Lower leg skin (tissue), 4 donors: ENCODE measurements at places on chromosomes 3 and 15. TPM values are rescaled to one million over a fixed set of nuclear protein-coding genes. Genes with fewer than 3 reads are reported as not detected.

DNA sequence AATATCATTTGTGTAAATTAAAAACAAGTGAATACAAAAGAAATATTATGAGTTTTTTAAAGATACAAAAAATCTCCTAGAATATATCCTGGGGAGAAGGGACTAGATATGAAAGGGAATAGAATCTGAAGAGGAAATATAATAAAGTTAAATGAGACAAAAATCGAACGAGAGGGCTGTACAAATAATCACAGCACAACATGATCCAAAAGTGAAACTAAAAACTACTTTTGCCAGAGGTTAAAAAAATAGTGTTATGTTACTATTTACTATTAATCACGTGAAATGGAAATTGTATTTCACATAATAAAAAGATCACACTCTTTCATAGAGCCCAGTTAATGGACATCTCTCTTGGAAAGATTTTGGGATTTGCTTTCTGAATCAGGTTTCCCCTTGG, 28.6 kb downstream of the CGGBP1 start:
- DNase-seq: no peak

GRCh38 chr3:183895774-183896173, 11.1 kb upstream of the PARL start:
- DNase-seq: no peak

LTK gene
- 0.54 TPM for total RNA-seq

DNA sequence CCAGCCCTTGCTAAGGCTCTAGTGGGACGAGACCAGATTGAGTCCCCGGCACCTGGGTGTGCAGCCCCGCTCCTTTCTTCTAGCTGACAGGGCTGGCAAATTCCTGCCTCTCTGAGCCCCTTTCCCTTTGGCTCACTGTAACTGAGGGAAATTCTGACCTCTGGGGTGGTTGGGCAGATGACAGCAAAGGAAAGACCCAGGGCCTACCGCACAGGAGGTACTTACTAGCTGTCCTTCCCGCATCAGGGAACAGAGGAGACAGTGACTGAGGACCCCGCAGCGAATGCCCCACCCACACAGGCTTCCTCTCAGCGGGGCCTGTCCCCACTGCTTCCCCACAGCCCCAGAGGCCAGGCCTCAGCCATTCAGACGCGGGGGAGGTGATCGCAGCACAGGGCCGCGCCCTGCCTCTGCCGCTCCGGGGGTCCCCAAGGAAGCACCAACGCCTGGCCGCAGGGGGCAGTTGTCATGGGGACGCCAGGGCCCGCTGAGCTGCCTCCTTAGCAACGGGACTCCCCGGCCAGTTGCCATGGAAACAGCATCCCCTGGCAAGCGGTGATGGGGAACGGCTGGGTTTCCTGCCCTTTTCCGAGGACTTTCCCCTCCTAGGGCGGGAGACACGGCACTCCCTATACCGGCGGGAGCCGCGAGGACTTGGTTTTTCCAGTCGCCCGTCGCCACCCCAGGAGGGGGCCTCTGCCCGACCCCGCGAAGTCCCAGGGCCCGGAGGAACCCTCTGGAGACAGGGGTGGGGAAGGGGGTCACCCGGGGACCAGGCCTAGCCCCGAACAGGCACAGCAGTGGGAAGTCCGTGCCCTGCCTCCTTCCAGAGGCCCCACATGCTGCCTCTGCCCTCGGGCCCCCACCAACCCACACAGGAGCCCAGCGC, 50.1 kb downstream of the HCN4 start:
- DNase-seq: no peak

RPP25 gene
- total RNA-seq: 8.2 TPM

CYP11A1 gene
- total RNA-seq: not detected

- DNase-seq: no peak
Measured at GRCh38 chr15:82805994-82806406, at the start of gene FSD2. Gene FSD2, minus strand, starts transcription at chr15:82806069. Its CDS starts 18,679 bp downstream, at chr15:82787390.

LIPH gene
- 22.8 TPM for total RNA-seq

GOLGA6L10 gene
- 1.2 TPM for total RNA-seq

DNA sequence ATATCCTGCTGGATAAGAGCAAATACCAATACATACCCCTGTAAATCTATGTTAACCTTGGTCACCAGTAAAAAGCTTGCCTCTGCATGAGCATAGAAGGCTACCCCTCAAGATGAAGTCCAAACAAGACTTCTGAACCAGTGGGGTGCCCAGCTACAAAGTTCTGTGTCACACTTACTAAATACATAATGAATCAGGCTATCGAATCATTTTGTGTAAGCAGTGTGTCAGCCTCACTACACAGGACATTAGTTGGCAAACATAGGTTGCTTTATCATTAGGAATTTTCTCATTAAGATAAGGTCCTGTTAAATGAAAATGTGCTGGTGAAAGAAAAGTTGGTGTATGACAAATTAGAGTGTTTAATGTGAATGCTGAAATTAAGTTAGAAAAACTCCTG, 452.0 kb downstream of the MFSD1 start:
- DNase-seq: no peak

- no peak for DNase-seq
Measured at GRCh38 chr3:169894110-169894509, 17.3 kb upstream of the SAMD7 start.

DNA sequence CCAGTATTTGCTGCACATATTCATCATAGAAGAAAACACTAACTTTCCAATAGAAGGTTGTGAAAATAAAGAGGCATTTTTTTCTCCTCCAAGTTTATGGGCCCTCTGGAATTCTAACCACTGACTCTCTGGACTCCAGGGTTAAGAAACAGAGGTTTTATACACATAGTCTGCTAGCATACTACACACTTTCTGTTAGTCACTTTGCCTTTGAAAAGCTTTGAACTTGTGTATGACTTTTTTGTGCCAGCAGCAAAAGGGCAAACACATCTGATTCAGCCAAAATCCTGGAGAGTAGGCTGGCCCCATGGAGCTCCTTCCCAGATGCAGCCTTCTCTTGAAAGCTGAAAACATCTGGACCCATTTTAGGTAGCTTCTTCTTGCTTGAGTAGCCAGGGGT, 6.2 kb downstream of the ZIC4 start:
- no peak for DNase-seq

- no peak for DNase-seq
Measured at GRCh38 chr3:117903226-117903625, 1131.4 kb downstream of the IGSF11 start.

ALS2CL gene
- 86.5 TPM for total RNA-seq

GRCh38 chr15:91870876-91871537, 17.5 kb downstream of the SLCO3A1 start:
- DNase-seq: no peak

DNA sequence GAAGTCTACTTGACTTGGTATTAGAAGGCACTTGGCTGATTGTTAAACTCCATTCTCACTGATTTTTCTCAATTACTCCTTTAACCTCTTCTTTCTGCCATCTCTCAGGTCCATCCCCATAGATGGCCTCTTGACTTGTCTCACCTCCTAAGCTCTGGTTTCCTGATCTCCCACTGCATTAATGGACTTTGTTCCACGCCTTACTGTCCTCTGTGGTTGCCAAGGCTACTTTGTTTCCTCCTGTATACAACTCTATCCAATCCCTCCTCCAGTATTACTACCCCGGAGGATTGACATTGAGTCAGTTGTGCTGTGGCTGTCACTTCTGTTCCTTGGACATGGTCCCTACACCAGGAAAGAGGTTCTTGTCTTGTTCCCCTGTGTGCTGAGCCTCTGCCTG, 10.6 kb upstream of the GLCE start:
- DNase-seq: no peak

DNA sequence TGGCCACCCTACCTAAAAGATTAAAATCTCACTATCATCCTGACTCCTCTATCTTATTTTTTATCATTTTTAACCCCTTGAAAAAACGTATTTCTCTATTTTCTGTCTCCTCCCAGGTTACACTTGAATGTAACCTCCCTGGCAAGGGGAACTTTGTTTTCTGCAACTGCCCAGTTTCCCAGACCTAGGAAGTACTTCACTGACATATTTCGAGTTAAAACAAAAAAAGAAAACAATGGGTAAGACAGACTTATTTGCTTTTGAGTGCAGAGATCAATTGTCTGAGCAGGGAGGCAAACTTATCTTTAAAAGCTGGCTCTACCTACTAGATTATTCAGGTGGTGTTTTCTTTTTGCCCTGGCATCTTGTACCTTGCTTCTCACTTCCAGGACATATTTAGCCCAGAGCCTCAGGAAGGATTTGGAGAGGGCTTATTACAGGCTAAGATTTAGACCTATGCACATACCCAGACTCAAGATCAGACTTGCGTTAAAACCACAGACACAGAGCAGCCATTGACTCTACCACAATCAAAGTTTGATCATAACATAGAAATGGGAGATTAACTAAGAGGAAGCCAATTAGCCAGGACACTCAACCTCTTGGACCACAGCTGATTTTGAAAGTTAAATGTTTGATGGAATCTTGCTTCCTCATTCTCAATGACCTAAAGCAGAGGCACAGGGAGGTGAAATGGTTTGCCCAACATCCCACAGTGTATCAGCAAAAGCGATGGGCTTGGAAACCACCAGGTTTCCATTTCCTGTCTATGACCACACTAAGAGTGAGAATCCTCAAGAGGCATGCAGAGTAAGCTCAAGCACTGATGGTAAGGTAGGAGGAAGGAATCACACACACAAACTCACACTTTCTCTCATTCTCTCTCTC, 169.5 kb upstream of the THBS1 start:
- DNase-seq: no peak

DNA sequence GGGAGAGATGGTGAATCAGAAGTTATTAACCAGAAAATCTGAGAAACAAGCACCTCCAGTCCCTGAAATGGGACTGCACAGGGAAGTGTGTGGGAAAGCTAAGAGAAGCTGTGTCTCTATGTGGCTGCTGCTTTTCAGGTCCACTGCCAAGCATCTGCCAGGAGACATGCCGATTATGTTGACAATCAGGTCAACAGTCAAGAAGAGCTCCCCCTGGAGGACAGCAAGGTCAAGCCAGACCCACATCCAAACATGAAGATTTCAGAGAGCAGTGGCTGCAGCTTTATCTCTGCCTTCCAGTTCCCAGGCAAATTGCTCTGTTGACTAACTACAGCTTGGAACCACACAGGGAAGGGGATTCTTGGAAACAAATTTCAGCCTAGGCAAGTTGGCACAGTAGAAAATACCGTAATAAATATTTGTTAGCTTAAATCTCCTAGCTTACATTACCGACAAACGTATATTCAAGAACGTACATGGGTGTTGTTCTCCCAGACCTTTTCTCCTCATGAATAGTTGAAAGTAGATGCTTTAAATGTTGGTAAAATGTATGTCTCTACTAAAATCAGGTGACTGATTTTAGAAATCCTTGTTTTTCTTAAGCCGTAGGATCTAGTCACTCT, 394.5 kb upstream of the RARB start:
- DNase-seq: no peak
